ENCODE measurements at places on chromosomes 7 and 10. TPM values are rescaled to one million over a fixed set of nuclear protein-coding genes. Genes with fewer than 3 reads are reported as not detected.

- DNase-seq: no peak
Observed at GRCh38 chr7:128935342-128935730, 2.4 kb upstream of the IRF5 start.

- no peak for DNase-seq
Observed at GRCh38 chr7:47884675-47885074, 63.6 kb downstream of the PKD1L1 start.

DNA sequence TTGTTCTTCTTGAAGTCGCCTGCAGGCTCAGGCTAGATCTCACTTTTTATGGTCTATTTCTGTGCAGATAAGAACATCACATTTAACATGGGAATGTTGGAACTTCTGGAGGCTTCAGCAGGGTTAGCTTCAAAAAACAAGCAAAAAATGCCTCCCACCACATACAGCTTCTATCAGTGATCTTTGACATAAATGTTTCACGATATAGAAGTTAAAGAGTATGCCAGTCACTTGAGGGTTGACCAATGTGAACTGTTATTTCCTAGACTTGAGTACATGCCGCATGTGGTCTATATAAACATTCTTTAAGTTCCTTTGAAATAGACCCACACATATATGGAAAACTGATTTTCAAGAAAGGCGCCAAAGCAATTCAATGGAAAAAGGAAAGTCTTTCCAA is 219.2 kb upstream of the KLF14 start:
- DNase-seq: no peak

LIPK gene
- polyA plus RNA-seq: not detected

Measured in renal cortex interstitium (tissue), 15 donors.